ENCODE measurements at places on chromosomes 12 and 14.

DNA sequence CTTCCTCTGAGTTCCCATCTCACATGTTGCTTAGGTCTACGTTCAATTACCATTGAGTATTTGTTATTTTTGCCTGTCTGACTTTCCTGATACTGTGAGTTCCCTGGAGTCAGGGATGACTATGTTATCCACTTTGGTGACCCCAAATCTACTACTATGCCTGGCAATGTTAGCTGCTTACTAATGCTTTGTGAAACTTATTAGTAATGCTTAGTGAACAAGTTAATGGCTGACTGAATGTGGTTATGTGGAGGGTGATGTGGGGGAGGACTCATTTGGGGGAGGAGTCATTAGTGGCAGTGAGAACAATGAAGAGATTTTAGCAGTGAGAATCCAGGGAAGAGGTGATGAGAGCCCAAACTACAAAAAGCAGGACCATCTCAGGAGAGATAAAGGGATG, 121.6 kb downstream of the KTN1 start:
- DNase-seq, result no peak

- DNase-seq, result peak; percentile 44
Measured at GRCh38 chr12:74111688-74112360, 425.8 kb upstream of the ATXN7L3B start.

- no peak for DNase-seq
Measured at GRCh38 chr12:6824085-6824775, 2.6 kb downstream of the GPR162 start.

GRCh38 chr12:124031058-124031457, 58.0 kb downstream of the ZNF664 start:
- no peak for DNase-seq

- no peak for DNase-seq
Measured at GRCh38 chr12:18580706-18581105, 157.1 kb downstream of the PLCZ1 start.

GRCh38 chr12:12017798-12018197, 52.9 kb upstream of the BCL2L14 start:
- DNase-seq, result no peak

- no peak for DNase-seq
Measured at GRCh38 chr12:99119943-99120342, 474.9 kb downstream of the APAF1 start.

- DNase-seq, result no peak
Measured at GRCh38 chr14:51487848-51488247, 163.9 kb upstream of the FRMD6 start.

DNA sequence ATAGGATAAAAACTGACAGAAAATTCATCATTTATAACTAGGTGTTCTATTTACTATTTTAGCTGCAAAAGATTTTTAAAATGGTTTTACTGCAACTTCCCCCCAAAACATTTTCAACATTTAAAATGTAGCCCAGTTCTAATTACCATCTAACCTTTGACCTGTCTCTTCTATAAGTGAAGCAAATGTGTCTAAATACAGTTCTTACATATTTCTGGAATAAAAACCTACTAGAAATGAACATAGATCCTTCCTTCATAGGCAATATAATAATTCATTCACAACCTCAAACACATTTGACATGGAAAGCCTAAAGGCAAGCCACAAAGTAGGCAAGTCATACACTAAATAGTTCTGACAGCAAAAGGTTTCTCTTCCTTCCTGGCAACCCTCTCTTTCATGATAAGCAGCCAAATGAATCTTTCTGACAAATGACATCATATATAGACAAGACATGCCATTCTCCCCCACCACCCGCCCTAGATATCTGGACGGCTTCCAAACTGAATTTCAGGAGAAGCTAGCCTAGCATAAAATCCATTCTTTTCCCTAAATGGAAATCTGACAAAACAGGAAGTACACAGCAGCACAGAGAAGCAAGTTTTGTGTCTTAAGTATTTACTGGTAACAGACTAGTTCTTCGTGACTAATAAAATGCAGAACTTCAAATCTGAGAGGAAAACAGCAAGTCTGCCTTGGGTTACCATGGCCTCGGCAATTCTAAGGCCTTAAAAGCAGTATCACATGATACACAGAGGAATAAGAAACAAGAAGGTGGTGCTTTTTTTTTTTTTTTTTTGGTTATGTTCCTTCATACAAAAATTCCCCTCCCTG, 17.2 kb upstream of the ARID4A start:
- DNase-seq, result no peak

DNA sequence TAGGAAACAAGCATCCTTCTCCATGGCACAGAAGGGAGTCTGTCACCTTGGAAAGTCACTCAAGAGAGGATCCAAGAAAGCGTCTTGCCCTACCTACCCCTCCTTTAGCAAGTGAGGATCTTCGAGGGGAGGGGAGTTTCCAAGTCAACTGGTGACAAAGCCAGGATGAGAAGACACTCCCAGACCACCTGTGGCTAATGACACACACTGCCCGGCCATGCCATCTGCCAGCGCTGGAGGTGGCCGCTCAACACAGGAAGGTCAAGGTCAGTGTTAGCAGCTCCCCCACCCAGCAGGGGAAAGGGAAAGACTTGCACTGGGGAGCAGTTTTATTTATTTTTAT, 41.3 kb downstream of the ELK3 start:
- no peak for DNase-seq

GRCh38 chr12:120872487-120872886, 31.7 kb downstream of the SPPL3 start:
- DNase-seq, result no peak

DNA sequence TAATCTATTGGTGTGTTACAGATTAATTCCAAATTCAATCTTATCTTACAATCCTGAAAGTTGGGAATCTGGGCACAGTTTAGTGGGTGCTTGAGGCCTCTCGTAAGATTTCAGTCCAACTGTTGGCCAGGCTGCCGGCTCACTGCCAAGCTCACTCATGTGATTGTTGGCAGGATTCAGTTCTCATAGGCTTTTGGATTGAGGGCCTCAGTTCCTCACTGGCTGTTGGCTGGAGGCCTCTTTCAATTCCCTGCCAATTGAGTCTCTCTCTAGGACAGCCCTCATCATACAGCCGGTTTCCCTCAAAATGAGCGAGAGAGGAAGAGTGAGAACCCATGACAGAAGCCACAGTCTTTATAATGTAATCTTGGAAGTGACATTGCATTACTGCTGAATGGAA, 123.5 kb upstream of the FBXO33 start:
- no peak for DNase-seq

DNA sequence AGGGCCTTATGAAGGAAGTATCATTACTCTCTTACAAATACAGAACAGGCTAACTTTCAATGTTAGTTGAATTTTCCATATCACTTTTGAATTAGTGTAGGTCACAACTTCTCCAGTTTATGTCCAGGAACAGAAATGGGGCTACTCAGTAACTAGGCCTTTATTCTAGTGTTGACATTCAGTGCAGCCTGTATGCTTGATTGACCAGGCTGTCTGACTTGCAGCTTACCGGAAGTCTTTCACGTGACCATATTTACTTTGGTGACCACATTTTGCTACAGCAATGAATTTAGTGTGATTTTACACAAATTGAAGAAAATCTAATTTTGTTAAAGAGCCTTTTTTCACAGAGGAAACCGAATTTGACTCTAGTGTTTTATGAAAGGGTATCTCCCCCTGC, 12.4 kb downstream of the MTERF2 start:
- no peak for DNase-seq
